ENCODE measurements at places on chromosomes 1 and 21.

- DNase-seq, result no peak
These were observed 22.1 kb upstream of the CREG1 start for GRCh38 chr1:167575649-167576048.

DNA sequence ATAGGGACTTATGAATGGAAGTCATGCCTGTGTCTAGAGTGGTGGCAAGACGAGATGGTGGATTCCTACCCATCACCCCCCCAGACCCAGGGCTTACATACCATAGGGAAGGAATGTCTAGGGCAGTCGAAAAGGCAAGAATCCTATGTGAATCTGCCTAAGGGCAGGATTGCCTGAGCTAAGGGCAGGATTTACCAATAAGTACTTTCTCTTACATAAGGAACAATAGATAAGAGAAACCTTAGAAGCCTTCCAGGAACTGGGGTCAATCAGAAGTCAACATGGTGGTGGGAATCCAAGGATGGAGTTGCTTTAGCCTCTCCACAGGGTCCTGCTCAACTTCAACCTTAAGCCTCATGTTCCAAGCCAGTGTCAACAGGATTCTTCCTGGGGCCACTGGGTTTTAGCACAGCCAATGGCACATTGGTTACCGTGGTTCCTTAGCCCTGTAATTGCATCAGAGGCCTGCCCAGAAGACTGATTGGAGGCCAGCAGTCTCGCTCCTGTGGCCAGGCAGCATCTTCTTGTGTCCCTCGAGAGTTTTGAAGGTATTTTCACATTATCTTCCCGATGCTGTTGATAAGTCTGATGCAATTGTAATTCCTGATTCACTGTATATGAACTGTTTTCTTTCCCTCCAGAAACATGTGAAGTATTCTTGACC, 20.7 kb downstream of the BACE2 start:
- no peak for DNase-seq

- DNase-seq, result no peak
These were observed 148.9 kb downstream of the ETS2 start for GRCh38 chr21:38954588-38955004.

DNA sequence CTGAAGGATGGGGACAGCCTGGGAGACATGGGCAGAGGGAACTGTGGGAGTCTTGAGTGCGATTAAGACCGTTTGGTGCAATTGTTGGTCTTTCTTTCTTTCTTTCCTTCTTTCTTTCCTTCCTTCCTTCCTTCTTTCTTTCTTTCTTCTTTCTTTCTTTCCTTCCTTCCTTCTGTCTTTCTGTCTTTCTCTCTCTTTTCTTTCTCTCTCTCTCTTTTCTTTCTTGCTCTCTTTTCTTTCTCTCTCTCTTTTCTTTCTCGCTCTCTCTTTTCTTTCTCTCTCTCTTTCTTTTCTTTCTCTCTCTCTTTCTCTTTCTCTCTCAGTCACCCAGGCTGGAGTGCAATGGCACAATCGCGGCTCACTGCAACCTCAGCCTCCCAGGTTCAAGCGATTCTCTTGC, 2.9 kb upstream of the KLHDC9 start:
- no peak for DNase-seq

GRCh38 chr1:188269956-188270355, 1441.2 kb downstream of the PLA2G4A start:
- DNase-seq, result no peak

- peak; percentile 94 for DNase-seq
These were observed 172.8 kb downstream of the CLEC20A start for GRCh38 chr1:178324003-178324402.

GRCh38 chr1:232130815-232131480, 499.0 kb downstream of the SIPA1L2 start:
- DNase-seq, result peak; percentile 89

GRCh38 chr1:216500273-216500967, 77.2 kb upstream of the USH2A start:
- DNase-seq, result no peak

GRCh38 chr1:86640161-86640670, 64.2 kb upstream of the SH3GLB1 start:
- DNase-seq, result peak; percentile 15

DNA sequence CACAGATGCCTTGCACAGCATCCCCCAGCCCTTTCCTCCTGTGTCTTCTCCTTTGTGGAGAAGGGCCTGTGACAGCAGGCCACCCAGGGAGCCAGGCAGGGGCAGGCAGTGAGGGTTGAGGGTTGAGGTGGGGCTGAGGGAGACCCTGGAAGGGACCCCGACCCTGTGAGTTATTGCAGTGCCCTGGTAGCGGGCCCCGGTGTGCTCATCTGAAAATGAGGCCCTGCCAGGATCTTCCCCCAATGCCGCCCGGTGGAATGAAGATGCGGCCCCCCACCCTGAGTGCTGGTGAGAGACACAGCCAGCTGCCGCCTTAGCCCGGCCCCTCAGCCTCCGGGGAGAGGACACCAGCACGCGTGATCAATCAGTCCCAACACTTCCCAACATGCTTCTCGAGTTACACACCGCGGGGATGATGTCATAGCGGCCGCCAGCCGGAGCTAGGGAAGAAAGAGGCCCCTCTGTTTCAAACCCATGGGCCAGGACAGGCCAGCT, 36.2 kb upstream of the ACTRT2 start:
- no peak for DNase-seq

- DNase-seq, result no peak
These were observed 449.2 kb downstream of the SIPA1L2 start for GRCh38 chr1:232180779-232181136.

DNA sequence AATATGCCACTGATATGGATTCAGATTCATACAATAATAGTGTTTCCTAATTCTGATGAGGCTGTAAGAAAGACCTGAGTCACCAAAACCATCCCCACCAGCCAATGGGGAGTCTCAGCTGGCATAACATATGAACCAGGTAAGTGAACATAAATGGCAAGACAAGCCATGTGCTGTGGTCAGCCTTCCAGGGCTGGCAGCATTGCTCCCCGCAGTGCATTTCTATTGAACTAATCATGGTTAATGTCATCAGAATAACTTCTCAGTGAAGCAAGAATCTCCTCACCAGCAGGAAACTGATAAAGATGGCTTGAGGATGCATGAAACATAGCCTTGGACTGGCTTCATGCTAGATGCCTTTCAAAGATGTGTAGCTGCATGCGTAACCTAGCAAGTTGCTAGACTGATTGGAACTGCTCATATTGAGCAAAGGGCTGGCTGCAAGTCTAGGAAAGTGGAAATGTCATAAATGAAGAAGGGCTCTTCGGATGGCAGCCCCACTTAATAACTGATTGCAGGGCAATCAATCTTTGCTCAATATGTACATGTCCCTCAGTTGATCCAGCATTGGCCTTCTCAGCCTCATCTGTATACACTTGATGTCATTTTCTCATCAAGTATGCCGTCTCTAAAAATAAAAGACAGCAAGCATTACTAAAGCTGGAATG, 88.0 kb downstream of the NTNG1 start:
- DNase-seq, result peak; percentile 92

All from epithelial cell of esophagus (primary cell).